ENCODE measurements at places on chromosomes 6 and 20. TPM values are rescaled to one million over a fixed set of nuclear protein-coding genes. Genes with fewer than 3 reads are reported as not detected.

The ZBP1 gene
- not detected for total RNA-seq

The DXO gene
- 11.6 TPM for total RNA-seq

The ADGRG6 gene
- total RNA-seq, result 49.9 TPM

The FOXP4 gene
- 1.3 TPM for total RNA-seq

The EGFL8 gene
- 0.99 TPM for total RNA-seq

The CD83 gene
- 5.0 TPM for total RNA-seq

The SASH1 gene
- 38.6 TPM for total RNA-seq

The FHL5 gene
- total RNA-seq, result not detected

The LRRC73 gene
- total RNA-seq, result 0.33 TPM

The SLA2 gene
- total RNA-seq, result not detected
